ENCODE measurements at places on chromosomes 11 and 22. TPM values are rescaled to one million over a fixed set of nuclear protein-coding genes. Genes with fewer than 3 reads are reported as not detected.

DNA sequence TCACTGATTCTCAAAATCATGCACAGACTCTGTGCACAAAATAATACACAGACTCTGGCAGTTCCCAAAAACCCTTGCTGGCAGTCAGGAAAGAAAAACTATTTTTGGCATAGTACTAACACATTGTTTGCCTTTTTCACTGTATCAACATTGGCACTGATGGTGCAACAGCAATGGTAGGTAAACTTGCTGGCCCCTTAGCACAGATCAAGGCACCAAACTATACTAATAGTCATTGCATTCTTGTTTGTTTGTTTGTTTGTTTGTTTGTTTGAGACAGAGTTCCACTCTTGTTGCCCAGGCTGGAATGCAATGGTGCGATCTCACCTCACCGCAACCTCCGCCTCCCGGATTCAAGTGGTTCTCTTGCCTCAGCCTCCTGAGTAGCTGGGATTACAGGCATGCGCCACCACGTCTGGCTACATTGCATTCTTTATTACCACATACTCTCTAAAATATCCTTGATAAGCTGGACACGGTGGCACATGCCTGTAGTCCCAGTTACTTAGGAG, 81.0 kb upstream of the SLC6A5 start:
- no peak for DNase-seq

DNA sequence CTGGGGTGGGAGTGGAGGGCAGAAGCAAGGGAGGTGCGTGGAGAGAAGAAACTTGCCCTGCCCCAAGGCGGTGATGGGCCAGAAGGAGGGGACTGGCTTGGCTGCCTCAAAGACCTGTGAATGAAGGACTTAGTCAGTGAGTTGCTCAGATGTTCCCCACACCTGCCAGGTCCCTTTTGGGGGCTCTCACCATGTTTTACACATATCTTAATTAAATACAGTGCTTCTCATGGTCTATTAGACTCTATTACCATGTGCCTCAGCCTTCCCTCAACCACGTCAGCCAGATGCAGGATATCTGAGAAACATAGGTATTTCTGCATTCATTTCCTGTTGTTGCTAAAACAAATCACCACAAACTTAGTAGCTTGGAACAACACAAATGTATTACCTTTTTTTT, 429.5 kb downstream of the BUD13 start:
- DNase-seq: no peak

DNA sequence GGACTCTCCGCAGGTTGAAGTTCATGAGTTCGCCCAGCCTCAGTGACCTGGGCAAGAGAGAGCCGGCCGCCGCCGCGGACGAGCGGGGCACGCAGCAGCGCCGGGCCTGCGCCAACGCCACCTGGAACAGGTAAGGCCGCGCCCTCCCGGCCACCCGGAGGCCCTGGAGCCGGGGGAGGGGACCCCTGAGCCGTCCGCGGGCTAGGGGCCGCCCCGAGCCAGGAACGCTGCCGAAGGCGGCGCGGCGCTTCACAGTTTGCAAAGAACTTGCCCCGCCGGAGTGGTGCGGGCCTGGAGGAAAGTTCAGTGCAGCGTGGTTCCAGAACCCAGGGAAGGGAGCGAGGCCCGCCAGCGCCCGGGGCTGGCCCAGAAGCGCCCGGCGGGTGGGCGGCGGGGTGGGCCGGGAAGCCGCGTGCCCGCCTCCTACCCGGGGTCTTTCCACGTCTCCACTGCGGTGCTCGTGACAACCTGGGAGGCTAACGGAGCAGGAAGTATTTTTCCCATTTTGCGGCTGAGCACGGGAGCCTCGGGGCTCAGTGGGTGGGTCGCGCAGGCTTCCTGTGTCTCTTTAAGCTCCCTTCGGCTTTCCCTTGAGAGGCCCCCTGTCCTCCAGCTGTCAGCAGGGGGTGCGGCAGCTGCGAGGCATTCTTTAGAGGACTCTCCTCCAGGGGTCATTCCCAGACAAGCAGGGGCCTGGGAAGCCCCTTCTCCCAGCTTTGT, 635 bp downstream of the PRR5 start:
- no peak for DNase-seq

- DNase-seq: no peak
These were observed 1.7 kb upstream of the GAB2 start for GRCh38 chr11:78419327-78419726.

The RCE1 gene
- 18.1 TPM for polyA plus RNA-seq

GRCh38 chr11:123509737-123510578, 79.9 kb downstream of the GRAMD1B start:
- no peak for DNase-seq

GRCh38 chr11:100525197-100525596, 161.9 kb upstream of the ARHGAP42 start:
- no peak for DNase-seq

GRCh38 chr11:1219446-1219833, 3.4 kb upstream of the MUC5B start:
- DNase-seq: no peak

DNA sequence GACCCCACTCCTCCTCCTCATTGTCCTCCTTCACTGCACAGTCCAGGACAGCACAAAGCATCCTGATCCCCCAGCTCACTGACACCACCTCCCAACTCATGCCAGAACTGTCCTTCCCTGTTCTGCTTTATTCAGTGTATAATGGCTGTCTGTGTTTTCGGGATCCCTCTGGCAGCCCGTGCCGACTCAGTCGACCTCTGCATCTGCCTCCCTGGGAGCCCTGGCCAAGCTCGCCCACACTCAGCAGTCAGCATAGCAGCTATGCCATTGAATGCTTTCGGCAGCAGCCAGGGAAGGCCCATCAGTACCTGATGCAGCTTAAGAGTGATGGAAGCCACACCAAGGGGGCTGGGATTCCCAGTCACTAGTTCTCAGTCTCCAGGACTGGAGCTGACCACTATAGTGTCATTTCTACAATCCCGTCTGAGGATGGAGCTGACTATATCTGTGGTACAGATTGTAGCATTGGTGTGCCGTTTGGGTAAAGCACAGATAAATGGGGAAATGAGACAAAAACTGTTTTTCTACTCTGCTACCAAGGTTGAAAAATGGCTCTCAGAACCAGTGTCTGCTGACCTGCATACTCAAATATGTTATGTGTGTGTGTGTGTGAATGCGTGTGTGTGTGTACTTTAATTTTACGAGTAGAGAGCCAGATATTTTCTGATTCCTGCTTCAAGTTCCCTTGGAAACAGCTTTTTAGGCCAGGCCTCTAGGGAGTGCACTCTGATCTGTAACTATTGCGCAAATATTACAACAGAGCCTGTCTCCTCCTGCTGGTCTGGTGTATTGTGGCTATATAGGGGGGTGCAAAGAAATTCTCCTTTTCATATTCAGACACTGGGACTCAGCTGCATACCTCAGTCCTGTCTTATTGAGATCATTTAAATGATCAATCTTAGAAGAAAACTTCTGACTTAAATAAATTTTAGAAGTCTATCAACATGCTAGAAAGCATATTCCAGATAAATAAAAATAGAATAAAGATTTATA, 78.8 kb upstream of the TOP3B start:
- no peak for DNase-seq

- peak; percentile 85 for DNase-seq
These were observed 12.7 kb upstream of the CYP2R1 start for GRCh38 chr11:14904745-14905103.

DNA sequence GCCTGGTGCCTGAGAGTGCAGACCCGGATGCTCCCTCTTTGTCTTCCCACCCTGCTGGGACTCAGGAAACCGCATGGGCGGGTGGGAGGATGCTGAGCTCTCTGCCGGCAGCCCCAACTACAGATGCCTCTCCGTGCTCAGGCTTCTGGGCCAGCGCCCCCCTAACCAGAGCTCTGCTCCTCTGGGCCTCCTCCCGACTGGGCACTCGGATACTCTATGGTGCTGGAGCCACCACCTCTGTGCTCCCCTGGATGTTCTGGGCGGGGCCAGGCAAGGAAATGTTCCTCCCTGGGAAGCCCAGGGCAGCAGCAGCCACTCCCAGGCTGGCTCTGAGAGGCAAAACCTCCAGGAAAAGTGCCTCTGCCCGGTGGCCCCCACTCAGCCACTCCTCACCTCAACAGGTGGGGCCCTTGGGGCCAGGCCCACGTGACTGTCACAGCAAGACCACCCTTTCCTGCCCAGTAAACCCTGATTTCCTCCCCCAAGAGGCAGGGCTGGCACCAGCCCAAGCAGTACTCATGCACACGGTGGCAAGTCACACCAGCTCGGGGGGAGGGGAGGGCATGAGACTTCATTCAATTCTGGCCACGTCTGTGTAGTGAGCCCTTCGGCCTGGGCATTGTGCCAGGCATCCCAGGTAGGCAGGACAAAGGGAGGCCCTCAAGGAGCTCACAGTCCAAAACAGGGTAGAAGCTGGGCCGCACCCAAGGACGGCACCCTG, 54.7 kb upstream of the TCF20 start:
- no peak for DNase-seq

DNA sequence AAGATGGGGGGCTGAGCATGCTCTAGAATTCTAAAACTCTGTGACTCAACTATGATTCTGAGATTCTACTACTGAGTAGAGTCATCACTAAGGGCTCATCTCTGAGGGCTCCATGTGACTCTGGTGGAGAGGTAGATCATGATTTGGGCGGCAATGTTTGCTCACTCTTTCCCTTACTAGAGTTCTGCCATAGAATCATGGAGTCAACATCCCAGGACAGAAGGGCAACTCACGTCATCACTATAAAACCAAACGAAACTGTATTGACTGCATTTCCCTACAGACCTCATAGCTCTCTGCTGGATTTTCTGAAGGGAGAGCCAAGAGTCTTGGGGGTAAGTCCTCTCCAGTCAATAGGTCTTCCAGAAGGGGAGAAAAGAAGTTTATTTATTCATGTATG, at the start of gene MS4A14:
Gene MS4A14, plus strand, starts transcription at position 78 of the 400 bp plus-strand sequence. Its CDS starts 120 bp downstream, at position 198.
- DNase-seq: no peak

DNA sequence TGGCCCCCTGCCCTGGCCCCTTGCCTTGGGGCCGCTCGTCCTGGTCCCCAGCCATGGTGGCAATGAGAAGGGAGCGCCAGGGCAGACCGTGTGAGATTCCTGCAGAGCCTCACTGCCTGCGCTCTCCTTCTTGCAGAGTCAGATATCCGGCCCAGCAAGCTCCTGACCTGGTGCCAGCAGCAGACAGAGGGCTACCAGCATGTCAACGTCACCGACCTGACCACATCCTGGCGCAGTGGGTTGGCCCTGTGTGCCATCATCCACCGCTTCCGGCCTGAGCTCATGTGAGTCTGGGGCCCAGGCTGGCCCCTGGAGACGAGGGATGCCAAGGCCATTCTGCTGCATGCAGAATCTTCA, 114.1 kb downstream of the MICAL2 start:
- DNase-seq: peak; percentile 92

The ARHGAP20 gene
- polyA plus RNA-seq: not detected

The MLC1 gene
- 1.8 TPM for polyA plus RNA-seq

DNA sequence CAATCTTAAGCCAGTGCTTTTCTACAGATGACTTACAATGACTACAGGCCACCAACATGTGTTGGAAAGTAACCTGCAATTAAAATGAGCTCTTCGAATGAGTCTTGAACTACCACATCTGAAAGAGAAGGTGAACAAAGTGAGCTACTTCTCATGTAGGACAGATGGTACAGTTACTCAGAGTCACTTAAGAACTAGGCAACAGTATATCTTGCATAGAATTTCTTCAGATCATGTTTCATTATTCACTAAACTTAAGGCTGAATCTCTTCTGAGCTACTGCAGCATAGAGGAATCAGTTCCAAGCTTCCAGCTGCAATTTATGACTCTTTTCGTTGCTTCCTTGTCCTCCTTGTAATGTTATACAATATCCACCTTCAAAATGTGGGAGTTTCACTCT, 270.9 kb downstream of the TTC28 start:
- no peak for DNase-seq

The MS4A1 gene
- polyA plus RNA-seq: 0.33 TPM

The SMCO4 gene
- polyA plus RNA-seq: not detected

GRCh38 chr11:70141486-70142220, 61.4 kb upstream of the FADD start:
- no peak for DNase-seq

The OR51B4 gene
- polyA plus RNA-seq: not detected

DNA sequence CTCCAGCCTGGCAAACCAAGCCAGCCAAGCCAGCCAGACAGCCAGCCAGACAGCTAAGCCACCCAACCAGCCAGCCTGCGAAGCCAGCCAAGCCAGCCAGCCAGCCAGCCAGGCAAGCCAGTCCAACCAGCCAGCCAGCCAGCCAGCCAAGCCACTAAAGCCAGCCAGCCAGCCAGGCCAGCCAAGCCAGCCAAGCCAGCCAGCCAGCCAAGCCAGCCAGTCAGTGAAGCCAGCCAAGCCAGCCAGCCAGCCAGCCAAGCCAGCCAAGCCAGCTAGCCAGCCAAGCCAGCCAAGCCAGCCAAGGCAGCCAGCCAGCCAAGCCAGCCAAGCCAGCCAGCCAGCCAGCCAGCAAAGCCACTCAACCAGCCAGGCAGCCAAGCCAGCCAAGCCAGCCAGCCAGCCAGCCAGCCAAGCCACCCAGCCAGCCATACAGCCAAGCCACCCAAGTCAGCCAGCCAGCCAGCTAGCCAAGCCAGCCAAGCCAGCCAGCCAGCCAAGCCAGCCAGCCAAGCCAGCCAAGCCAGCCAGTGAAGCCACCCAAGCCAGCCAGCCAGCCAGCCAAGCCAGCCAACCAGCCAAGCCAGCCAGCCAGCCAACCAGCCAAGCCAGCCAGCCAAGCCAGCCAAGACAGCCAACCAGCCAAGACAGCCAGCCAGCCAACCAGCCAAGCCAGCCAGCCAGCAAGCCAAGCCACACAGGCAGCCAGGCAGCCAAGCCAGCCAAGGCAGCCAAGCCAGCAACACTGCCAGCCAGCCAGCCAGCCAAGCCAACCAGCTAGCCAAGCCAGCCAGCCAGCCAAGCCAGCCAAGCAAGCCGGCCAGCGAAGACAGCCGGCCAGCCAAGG, 29.7 kb downstream of the CCT8L2 start:
- no peak for DNase-seq

DNA sequence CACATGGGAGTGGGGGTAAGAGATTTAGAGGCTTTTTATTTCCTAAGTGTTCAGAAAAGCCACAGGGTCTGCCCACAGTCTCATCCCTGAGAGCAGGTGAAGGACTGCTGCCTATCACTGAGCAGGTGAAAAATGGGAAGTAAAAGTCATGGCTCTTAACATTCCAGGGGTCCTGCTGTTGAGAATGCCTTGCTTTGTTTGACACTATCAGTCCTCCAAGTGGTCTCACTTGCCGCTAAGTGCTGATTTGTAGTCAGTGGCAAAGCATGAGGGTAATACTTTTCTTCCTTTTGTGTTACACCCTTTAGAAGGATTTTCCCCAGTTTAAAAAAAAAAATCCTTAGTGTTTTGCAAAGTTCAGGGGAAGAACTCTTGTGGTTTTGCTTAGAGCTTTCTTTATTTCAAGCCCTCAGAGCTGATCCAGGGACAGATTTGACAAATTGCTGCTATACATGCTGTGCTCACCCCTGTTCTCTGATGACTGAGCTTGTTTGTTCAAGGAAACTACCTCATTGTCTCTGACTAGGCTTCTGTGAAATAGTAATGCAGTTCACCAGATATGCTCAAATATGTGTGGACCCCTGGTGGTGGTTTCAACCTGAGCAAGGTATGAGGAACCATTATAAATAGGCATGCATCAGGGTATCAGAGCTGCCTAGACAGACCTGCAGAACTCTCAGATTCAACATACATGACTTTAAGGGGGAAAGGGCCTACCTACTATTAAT, 141.0 kb downstream of the ARHGAP42 start:
- DNase-seq: no peak

GRCh38 chr11:14522801-14523200, 2.6 kb upstream of the PSMA1 start:
- DNase-seq: no peak
